ENCODE measurements at places on chromosomes 6 and 20.

DNA sequence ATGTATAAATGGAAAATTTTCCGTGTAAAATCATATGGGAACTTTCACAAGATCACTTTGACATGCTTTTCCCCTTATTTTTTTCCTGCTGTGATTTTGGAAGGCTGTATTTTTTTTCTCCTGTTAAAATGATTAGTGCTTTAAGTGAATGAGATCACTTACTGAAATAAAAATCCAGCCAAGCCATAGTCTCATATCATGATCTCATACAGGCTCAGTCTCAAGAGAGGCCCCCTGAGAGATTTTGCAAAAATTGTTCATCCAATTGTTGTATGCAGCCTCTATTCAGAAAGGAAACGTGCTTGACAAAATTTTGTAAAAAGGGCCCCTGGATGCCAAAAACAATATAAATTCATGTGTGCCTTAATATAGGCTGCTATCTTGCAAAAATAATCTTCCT is 528.2 kb downstream of the HDGFL1 start:
- no peak for DNase-seq

DNA sequence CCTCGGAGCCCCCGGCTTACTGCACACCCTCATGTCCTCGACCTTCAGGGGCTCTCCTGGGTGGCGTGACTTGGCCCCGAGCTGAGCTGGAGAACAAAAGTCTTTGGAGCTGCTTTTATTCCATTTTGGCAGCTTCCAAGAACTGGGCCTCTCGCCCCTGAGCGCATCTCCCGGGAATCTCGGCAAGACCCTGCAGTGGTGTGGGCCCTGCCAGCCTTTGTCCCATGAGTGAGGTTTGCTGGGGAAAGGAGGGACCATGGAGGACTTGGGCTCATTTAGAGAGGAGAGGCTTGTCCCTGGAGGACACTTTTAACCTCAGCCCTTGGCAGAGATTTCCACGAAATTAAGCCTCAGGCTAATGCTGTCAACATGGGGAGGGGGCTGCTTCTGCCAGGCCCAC is 62.3 kb upstream of the SLCO4A1 start:
- DNase-seq = no peak

GRCh38 chr6:108168501-108169463 is 3.0 kb downstream of the NR2E1 start:
- no peak for DNase-seq

DNA sequence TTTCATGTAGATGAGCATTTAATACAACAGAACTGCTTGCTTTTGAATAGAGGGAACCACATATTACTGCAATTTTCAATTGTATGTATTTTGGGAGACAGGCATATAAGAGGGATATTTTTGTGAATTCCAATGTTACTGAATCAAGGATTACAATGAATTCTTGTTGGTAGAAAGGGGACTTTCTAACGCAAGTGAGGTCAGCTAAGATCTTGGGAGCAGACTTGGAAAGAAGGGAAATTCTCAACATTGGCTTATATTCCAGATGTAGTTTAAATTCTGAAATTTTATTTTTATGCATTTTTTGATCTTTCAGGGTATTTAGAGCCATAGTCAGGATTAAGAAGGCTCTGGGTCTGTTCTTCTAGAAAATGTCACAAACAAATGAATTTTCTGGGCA is 43.3 kb upstream of the CTAGE9 start:
- peak; percentile 38 for DNase-seq

GRCh38 chr6:49252901-49253300 is 210.2 kb downstream of the MMUT start:
- DNase-seq = no peak

GRCh38 chr6:45822873-45823272 is 192.8 kb downstream of the CLIC5 start:
- no peak for DNase-seq

GRCh38 chr6:26215585-26216358 is 128.5 kb downstream of the HFE start:
- no peak for DNase-seq

- DNase-seq = no peak
Observed at GRCh38 chr6:92459606-92460005, 959.8 kb downstream of the EPHA7 start.

DNA sequence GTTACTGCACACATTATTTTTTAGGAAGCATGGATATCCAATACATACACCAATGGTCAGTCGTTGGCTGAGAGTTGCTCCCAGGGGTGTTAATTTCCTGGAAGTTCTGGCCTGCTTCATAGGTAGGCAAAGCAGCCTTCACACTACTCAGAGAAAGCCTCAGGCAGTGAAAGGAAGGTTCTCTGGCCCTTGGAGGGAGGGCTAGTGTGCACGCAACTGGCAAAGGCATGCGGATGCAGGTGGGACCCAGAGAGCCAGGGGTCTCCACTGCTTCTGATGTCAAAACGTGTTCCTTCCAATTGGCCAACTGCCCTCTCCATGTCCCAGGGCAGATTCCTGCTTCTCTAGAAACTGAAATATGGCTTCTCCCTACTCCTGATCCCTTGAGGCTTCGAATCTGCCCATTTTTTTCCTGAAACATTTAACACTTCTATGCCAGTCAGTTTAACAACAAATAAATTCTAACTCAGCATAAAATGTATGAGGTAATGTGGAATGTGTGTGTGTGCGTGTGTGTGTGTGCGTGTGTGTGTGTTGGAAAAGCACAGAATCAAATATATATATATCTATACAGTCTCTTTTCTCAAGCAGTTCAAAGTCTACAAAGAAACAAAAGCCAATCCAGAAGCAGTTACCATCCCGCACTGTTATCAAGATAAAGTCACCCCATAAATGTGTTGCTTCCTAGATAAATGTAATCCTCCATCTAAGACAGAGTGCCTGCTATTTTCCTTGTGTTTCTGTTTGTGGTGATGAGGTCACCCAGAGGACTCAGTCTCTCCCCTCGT is 94.0 kb upstream of the HIVEP1 start:
- peak; percentile 29 for DNase-seq

DNA sequence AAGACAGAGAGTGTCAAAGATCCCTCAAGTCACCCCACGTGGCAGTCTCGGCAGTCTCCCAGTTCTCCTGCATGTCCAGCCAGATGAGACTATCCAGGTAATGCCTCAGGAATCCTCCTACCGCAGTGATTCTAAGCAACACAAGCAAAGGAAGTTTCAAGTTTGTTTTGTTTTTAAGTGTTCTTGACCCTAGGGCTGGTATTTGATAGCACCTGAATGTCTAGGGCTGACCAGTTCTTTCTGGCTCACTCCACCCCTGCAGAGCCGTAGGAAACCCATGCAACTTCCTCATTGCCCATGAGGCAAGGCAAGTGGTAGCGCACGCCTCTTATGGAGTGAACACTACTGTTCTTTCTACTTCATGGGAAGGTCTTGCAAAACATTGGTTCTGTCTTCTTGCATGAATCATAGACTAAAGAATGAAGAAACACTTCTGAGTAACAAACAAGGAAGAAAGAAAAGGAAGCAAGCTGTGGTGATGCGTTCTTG is 24.8 kb upstream of the FOXQ1 start:
- peak; percentile 63 for DNase-seq

GRCh38 chr20:6770786-6771100 is 3.3 kb downstream of the BMP2 start:
- DNase-seq = no peak

DNA sequence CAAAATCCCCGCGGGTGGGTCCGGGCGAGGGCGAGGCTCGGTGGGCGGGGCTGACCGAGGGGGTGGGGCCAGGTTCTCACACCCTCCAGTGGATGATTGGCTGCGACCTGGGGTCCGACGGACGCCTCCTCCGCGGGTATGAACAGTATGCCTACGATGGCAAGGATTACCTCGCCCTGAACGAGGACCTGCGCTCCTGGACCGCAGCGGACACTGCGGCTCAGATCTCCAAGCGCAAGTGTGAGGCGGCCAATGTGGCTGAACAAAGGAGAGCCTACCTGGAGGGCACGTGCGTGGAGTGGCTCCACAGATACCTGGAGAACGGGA is 809 bp downstream of the HLA-G start:
- no peak for DNase-seq

GRCh38 chr20:3934624-3935023 is 45.4 kb downstream of the PANK2 start:
- DNase-seq = no peak

- no peak for DNase-seq
Observed at GRCh38 chr20:363319-364078, 16.6 kb downstream of the NRSN2 start.

DNA sequence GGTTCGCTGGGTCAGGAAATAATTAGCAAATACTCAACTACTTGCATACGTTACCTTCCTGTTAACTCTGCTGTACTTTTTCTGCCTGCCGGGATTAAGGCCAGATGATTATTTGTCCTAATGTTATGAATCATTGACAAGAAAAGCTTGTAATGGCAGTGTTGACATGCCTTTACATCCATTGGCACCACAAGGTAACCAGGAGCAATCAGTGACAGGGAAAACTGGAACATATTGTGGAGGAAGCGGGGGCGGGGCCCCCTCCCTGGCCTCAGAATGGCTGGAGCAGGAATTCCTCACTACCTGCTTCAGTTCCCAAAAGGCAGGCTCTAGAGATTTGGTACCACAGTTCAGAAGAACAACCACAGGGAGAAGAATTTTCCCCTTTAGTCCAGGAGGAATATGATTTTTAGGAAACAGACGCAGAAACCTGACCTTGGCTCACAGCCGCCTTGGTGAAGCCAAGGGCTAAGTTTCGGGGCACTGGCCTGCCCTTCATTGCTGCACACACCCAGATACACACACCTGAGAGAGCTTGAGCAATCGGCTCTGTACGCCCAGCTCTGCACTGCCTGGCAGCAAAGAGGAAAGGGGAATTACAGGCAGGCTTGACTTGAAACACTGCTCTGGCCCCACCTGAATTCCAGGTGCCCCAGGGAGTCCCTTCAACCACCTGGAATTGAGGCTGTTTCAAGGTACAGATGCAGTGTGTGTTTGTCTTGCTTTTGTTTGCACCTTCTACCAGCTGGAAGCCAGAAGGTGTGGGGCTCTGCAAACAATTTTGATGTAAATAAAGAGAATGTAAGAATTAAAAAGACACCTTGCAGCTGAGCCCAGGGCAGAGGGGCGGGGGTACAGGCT is 89.8 kb downstream of the MYB start:
- no peak for DNase-seq

DNA sequence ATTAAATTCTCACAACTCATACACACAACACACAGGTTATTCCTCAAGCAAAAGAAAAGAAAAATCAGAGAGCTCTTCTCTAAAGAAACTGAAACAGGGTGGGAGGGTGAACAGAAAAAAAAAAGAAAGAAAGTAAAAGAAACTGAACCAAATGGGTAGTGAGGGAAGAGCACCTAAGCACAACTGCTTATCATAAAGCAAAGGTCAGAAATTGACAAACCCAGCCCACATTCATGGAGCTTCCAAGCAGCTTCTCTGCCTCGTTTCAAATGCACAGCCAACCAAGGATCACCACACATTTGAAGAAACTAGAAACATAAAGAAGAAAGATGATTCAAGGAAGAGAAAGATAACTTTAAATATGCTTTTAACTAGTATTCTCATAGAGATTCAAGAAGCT is 90.5 kb downstream of the RNGTT start:
- DNase-seq = no peak

GRCh38 chr20:62838128-62838891 is 21.5 kb downstream of the COL9A3 start:
- no peak for DNase-seq

DNA sequence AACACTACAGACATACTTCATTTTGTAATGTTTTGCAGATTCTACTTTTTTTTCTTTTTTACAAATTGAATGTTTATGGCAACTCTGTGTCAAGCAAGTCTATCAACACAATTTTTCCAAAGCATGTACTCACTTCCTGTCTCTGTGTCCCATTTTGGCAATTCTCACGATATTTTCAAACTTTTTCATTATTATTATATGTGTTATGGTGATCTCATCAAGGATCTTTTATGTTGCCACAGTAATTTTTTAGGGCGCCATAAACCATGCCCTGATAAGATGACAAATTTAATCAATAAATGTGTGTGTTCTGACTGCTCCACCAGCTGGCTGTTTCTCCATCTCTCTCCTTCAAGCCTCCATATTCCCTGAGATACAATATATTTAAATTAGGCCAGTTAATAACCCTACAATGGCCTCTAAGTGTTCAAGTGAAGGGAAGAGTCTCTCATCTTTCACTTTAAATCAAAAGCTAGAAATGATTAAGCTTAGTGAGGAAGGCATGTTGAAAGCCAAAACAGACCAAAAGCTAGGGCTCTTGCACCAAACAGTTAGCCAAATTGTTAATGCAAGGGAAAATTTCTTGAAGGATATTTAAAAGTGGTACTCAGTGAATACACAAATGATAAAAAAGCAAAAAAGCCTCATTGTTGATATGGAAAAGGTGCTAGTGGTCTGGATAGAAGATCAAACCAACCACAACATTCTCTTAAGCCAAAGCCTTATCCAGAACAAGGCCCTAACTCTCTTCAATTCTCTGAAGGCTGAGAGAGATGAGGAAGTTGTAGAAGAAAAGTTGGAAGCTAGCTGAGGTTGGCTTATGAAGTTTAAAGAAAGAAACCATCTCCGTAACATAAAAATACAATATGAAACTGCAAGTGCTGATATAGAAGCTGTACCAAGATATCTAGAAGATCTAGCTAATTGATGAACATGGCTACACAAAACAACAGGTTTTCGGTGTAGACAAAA is 194.4 kb upstream of the TAB2 start:
- DNase-seq = no peak

- no peak for DNase-seq
Observed at GRCh38 chr6:22401932-22402331, 105.1 kb upstream of the PRL start.

DNA sequence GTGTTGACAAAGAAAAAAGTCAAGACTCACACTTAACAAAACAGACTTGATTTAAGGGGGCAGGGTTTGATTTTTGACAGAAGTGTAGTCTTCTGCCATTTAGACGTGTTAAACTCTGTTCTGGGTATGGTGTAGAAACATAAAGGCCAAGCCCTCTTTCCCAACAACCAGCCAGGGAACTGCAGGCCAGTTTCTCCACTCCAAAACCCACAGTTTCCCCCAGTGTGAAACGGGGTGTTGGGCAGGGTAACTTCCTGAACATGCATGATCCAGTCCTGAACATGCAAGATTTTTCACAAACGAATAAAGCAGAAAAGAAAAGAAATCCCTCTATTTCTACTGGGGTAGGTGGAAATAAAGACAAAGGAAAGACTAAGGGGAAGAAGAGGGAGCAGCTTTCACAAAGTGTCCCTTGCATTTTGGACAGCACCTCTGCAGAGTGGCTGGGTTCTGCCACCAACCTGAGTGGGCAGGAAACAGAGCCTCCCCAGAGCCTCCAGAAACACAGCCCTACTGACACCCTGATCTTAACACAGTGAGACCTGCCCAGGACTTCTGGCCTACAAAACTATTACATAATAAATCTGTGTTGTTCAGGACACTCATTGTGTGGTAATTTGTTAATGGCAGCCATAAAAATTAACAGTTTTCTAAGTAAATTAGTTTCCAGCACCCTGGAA is 7.5 kb downstream of the APMAP start:
- no peak for DNase-seq

- no peak for DNase-seq
Observed at GRCh38 chr6:110328259-110328658, 29.9 kb downstream of the METTL24 start.

DNA sequence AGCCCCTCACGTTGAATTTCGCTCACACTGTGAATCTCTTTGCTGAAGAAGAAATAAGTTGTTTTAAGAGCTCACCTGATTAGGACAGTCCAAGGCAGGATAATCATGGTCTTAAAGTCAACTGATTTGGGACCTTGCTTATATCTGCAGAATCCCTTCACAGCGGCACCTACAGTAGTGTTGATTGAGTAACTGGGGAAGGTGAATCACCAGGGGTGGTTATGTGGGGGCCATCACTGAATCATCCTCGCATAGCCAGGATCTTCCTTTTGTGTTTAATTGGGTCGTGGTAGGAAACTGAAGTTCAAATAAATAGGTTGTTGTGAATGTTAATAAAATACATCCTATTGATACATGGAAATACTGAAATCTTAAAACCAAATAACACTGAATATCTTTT is 20.2 kb upstream of the MICA start:
- no peak for DNase-seq

Data from AG04450 (cell line).